ENCODE measurements at places on chromosomes 6 and 20.

- DNase-seq = no peak
Measured at GRCh38 chr6:39391182-39391581, 68.7 kb upstream of the KCNK16 start.

DNA sequence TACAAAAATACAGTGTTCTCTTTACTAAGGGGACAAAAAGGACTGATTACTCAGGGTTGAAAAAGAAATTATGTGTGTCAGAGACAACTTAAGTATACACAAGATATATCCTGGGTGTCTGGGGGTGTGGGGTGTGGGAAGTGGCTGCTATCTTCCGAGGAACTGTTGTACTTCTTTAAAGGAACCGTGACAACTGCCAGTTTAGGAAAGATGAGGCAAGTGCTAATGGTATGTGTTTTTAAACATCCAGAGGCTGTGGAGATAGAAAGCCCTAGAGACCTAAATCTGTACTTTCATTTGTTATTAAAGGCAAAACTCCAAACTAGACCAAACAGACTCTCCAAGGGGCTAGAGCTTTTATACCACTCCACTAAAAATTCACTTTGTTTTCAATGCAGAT lies 95.6 kb downstream of the SNAP25 start:
- DNase-seq = no peak

DNA sequence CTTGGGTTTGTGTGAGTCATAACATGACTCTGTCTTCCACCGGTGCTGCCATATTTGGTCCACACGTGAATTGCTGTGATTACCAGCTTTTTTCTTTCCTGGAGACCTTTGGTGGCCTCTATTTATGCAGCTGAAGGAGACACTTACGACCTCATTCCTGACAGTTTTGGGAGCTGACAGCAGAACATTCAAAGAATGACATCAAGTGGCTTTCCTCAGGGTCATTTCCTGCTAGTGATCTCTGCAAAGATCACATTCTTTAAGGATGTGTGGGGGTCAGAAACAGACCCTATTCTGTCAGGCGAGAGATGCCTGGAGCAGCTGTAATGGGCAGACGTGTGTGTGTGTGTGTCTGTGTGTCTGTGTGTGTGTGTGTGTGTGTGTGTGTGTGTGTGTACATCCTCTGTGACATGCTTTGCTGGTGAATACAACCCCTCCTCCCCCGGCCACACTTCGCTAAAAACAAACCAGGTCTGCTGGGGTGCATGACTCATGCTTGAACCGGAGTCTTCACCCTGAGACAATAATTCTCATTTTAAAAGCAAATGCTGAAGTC lies 115.6 kb downstream of the TMEM170B start:
- no peak for DNase-seq

DNA sequence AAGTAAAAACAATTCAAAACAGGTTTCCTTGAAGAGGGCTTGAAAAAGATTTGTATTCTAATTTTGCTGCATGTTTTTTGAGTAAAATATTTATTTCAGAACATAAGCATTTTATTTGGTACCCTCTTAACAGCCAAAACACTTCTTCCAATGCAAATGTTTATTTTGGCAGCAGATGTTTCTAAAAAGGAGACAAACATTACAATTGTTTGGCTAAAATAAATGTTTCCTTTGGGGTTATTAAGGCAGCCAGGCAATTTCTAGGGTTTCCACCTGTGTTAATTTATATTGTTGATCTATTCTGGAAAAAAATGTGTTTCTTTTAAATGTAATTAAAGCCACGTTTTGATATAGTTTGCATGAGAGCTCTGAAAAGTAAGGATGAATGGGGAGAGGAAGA lies 56.6 kb downstream of the ARID1B start:
- no peak for DNase-seq

GRCh38 chr6:116745176-116745575 lies 20.3 kb downstream of the FAM162B start:
- DNase-seq = no peak

- no peak for DNase-seq
Measured at GRCh38 chr6:30655743-30656094, 8.8 kb downstream of the C6orf136 start.

DNA sequence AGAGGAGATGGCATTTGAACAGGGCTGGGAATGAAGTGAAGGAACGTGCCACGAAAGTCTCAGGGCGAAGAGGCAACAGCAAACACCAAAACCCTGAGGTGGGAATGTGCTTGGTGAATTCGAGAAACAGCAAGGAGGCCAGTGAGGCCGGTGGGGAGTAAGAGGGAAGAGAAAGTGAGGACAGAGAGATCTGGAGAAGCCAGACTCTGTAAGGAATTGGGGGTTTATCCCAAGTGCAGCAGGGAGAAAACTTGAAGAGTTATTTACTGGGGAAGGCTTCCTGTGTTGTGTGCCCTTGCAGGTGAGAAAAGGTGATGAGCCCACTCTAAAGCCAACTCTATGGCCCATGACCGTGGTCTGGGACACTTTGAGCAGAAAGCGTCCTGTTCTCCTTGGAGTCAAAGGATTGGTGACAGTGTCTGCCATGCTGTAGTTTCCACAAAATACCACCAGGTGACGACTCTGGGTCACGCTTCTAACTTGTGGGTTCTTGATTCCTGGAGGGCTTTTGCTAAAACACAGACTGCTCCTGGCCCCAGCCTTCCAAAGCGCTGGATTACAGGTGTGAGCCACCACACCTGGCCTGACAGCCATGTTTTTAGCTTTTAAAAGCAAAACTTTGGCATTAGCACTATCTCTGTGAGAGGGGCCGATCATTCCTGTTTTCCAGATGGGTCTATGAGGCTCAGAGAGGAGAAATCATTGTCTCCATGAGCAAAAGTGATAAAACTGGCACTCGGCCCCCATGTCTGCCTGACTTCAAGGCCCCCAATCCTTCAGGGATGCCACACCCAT lies 18.0 kb upstream of the CSNK2A1 start:
- DNase-seq = no peak

DNA sequence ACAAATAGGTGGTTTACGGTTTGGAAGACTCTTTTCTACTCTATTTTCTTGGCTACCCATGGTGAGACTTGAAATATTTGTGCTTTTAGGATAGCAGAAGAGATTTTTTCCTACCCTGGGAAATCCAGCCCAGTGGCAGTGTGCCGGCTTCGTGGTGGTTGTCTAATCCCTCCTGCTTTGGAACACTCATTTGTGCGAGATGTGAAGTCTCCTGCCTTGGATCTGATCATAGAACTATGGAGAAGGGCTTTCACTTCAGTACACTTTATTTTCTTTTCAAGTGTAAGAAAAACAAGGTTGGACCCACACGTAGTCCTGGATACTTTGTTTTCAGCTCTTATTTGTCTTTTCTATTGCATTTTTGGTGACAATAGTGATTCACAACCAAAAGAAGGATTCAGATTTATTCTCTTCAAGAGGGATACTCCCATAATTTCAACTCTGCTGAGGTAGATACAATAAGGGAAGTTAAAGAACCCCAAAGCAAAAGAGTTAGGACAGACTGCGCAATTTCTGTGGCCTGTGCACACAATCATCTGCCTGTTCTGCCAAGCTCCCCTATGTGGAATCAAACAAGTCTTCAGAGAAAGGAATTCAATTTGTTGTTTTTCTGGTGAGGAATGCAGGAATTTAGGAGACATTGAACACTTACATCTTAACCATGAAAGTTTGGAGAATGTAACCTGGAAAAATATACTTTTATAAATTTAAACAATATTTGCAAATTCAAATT lies 413.2 kb downstream of the GJA1 start:
- DNase-seq = no peak

DNA sequence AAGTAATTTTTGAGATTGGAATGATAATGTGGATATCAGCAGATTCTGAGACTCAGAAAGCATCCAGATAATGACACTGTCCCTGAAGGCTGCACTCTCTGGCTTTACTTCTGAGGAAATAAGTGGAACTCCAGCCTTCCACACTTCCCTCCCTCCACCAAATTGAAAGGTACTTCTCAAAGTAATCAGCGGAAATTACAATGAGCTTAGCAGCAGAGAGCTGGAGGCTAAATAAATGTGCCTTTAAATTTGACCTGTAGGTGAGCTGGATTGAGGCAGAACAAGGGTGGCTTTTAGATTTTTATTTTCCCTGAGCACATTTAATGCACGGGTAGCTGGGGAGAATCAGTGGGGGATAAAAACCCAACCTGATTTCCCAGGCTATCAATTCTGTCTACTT lies 39.3 kb upstream of the RNF144B start:
- no peak for DNase-seq

DNA sequence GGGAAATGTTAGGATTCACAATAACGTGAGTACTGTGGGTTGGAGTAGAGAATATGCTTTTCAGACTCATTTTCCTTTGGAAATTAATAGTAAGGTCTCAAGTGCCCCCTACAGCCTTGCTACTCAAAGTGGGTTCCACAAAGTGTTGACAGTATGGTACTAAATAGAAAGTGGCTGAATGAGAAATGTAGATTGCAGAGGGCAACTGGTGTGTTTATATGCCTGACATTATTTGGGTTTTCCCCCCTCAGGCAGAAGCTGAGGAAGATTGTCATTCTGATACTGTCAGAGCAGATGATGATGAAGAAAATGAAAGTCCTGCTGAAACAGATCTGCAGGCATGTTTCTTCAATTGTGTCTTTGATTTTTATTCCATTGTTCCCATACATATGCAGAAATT lies 5.6 kb downstream of the FBXO9 start:
- DNase-seq = no peak

DNA sequence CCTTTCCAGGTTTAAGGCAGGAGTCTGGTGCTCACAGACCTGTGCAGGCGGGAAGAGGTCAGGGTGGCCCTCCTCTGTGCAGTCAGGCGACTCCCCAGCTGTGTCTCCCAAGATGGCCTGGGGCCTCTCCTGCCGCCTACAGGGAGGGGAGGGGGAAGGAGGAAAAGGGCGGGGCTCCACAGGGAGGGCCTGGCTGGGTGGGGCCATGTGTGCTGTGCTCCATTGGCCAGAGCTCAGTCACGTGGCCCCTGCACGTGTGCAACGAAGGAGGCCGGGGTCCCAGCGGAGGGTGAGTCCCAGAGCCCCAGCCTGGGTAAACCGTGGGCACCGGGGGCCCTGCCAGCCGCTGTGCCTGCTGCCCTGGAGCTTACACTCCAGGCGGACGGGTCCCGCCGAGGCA lies 211.6 kb downstream of the ZDHHC14 start:
- no peak for DNase-seq

DNA sequence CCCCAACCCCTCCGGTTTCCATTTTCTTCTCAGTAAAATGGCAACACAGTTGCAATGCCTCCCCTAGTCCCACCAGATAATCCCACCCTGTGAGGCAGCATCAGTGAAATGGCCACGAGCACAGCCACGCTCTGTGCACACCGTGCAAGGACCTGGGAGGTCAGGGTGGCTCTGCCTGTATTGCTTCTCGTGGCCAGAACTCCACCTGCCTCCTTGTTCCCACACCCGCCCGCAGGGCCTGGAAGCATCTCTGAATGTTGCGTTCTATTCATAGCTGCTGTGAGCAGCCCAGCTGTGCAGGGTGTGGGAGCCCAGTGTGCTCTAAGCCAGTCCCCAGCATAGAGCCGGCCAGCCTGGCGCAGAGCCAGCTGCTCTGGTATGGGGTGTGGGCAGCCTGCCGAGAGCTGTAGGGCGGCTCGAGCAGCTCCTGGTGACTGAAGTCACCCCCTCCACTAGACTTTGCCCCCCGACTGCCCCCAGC lies 161.1 kb downstream of the DLL1 start:
- DNase-seq = no peak

GRCh38 chr6:44254191-44255104 lies 2.9 kb downstream of the SLC35B2 start:
- no peak for DNase-seq

DNA sequence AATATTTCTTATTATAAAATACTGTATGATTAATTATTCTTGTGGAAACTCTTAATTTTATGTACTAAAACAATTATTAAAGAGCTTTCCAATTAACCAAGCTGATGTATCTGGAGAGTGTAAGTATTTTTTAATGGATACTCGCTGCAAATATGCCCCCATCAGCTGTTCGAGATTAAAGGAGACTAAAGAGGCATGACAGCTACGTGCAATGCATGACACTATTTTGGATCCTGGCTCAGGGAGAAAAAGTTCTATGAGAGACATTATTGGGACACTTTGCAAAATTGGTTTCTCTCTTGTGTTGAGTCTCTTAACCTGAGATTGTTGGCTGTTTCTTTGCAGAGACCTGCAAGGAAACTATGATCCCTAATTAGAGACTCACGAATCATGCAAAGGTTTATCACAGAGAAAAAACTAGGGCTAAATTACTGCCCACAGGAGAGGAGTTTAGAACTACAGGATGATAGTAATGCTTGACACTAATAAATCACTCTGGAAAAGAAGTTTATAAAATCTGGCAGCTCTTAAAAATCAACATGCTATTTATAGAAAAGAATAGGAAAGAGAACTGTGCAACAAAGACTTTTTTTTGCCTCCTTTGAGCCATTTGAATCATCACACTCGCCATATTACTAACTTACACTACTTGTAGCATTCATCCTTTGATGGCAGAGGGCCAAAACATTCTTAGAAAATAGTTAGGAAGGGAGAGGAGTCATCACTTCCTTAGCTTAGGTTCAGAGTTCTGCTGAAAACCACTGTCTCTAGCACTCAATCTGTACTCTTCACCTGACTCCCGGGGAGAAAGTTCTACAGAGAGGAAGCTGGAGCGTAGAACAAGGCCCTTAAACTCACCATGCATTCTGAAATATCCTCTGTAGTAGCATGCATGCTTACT lies 25.3 kb downstream of the NRN1 start:
- DNase-seq = no peak

GRCh38 chr20:39123185-39123557 lies 161.0 kb downstream of the DHX35 start:
- no peak for DNase-seq

DNA sequence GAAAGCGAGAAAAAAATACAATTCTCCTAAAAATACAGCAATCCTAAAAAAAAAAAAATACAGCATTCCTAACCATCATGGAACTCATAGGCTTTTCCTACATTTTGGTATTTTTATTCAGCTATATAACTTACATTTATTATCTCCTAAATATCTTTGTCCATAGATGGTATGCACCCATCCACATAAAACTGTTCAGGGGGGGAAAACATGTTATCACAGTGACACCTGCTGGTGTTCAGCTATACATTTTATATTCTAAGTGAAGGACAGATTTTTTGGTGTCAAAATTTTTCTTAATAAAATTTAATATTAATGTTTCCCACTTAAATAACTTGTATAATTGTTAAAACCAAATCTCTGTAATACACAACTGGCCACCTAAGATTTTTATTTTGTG lies 58.0 kb downstream of the BLOC1S5 start:
- DNase-seq = no peak

GRCh38 chr6:95856876-95857364 lies 158.9 kb upstream of the FUT9 start:
- no peak for DNase-seq

DNA sequence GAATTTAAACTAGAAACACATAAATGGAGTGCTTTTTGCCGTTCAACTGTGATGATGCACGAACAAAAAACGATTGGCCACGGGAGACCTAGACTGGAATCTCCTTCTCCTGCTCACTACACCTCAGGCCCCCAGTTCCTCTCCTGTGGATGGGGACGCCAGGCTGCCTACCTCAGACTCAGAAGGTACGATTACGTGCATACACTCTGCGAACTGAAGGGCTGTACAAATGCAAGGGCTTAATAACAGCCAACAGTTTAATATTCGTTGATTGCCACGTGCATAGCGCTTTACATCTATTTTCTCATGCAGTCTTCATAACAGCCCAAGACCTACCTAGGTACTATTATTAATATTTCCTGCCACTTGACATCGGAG lies 495 bp upstream of the ARMC2 start:
- DNase-seq = no peak

- no peak for DNase-seq
Measured at GRCh38 chr6:130717657-130718056, 109.5 kb upstream of the SMLR1 start.

- DNase-seq = no peak
Measured at GRCh38 chr20:33826270-33826897, 15.2 kb downstream of the CHMP4B start.

Measured in activated gamma-delta T cell (primary cell).